Fibroblast of skin of left biceps (primary cell): ENCODE measurements at places on chromosomes 2 and 18.

- no peak for DNase-seq
Measured at GRCh38 chr2:28726177-28726576, 25.5 kb upstream of the PPP1CB start.

DNA sequence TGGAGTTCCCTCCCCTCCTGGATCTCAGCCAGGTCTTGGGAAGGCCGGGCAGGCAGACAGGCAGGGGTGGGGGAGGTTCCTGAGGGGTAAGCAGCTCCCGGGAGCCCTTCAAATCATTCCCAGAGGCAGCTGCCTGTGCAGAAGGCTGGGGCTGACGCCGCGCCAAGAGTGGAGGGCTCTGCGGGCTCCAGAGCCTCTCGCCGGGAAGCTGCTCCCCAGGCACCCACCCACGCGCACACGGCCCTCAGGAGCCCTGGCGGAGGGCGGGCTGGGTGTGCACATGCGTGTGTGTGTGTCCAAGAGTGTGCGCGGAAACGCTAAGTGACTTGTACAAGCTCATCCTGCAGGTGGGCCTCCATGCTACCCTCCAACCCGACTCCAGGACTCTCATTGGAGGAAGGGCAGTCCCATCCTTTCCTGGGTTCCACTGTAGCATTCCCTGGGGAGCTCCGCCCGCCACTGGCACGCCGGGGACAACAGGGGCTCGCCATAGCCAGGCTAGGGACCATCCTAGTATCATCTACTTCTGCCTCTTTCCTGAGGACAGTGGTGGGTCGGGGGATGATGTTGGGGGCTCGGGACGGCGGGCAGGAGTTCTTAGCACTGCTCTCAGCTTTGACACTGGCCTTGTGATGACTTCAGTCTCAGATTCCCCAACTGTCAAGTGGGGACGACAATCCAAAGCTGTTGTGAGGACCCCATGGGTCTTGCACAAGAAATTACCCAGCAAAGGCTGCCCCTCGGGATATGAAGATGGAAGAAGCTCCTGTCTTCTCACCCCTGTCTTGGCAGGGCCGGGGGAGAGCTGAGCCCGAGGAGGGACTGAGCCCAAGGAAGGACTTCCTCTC lies 50.3 kb downstream of the INHBB start:
- DNase-seq: no peak

DNA sequence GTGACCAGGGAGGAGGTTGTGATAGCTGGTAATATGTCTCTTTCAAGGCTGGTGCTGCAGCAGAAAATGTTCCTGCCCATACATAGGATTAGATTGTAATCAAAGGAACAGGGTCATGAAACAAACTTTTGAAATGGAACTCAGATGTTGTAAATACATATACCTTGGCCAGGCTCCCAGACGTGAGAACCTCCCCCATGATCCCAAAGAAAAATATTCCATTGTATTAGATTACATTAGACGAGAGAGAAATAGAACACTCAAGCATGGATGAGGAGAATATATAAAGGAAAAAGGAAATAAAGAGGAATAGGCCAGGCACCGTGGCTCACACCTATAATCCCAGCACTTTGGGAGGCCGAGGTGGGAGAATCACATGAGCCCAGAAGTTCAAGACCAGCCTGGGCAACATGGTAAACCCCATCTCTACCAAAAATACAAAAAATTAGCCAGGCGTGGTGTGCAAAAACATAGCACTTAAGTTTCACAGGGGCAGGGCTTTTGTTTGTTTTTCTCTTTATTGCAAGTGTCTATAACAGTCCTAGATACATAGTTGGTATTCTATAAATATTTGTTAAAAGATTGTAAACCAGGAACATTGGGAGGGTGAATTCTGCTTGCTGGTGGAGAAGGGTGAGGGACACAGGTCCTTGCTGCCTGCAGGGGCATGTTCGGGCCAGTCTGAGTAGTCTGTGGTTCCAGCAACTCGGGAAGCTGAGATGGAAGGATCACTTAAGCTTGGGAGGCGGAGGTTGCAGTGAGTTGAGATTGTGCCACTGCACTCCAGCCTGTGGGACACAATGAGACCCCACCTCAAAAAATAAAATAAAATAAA lies 52.8 kb downstream of the RPL37A start:
- peak; percentile 56 for DNase-seq

DNA sequence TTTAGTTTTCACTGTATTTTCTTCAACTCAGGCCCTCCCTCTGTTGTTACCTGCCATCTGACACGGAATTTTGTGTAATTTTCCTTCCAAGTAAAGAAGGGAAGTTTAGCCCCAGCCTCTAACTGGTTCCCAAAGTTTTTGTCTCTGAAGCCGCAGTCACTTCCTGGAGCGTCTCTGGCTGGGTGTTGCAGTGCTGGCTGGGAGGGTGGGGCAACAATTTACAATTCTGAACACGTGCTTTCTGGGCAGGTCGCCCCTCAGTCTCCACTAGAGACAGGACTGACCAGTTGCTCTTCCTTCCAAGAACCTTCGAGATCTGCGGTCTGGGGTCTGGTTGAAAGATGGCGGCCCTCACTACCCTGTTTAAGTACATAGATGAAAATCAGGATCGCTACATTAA lies 3.5 kb downstream of the CNDP2 start:
- DNase-seq: no peak

GRCh38 chr2:20578266-20578894 lies 72.5 kb downstream of the HS1BP3 start:
- DNase-seq: no peak

DNA sequence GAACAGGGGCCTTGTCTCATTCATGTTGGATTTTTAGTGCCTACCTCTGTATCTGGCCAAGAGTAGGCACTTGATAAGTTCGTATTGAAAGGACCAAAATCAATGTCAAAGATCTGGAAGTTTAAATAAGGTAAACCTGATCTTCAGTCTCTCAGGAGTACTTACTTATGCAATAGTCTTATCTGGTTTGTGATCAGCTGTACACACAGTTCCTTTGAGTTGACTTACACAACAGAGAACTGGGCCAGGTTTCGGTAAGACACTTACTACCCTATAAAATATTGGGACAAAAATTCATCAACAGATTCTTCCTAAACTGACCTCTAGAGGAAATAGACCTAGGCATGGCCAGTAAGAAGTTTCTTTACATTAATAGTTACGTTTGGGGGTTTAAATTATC lies 113.6 kb upstream of the NXPH2 start:
- DNase-seq: no peak

GRCh38 chr2:105057005-105057404 lies 19.1 kb downstream of the MRPS9 start:
- no peak for DNase-seq

DNA sequence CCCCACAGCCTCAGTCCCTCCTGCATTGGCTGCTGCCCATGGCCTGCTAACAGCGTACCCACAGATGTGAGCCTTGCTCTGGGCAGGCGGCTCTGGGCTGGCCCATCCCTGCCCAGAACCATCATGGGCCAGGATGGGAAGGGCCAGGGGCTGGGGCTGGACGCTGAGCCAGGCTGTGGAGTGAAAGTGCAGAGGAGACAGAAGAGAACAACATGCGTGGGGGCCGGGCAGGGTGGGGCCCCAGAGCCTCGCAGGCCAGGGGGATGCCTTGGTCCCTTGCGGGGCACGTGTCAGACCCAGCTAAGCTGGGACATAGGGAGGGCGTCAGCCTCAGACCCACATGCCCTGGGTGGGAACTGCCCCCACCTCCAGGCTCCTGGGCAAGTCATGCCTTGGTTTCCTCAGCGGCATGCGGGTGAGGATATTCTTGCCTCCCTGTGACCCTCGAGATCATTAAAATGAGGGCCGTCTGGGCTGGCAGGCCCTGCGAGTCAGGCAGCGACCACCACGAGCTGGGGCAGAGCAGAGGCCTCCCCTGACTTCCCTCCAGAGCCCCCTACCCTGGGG lies 27.3 kb downstream of the GPC1 start:
- no peak for DNase-seq

DNA sequence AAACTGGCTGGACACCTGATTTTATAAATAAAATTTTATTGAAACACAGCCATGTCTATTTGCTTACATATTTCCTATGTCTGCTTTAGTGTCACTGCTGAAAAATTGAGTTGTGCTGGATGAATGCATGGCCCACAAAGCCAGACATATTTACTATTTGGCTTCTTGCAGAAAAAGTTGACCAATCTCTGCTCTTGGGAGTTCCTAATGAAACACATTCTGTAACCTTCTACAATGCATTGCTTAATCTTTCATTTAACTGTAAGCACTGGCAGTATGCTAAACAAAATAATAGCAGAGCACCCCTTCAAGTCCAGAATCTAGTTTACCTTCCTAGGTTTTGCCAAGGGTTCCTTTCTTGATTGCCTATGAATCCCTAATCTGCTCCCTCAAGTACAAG lies 17.7 kb upstream of the SERPINB7 start:
- DNase-seq: no peak

DNA sequence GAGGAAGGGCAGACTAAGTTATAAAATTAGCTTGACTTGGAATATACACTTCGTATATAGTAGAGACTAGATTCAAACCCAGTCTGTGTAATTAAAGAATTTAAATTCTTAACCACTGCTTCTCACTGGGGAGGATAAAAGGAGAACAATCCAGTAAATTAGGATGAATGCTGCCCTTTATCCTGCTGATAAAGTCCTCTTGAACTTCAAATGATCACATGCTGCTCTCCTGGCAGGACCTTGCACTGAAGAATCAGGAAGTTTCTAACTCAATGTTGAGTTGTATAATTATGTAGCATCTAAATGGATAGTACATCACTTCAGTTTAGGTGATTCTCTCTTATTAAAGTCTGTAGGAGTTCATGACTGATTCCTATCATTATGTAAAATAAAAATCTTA lies 1179.7 kb downstream of the DSC3 start:
- no peak for DNase-seq

- no peak for DNase-seq
Measured at GRCh38 chr2:20348542-20348941, 2.1 kb downstream of the PUM2 start.
